ENCODE measurements at places on chromosomes 4 and X.

GRCh38 chr4:138522366-138522765 is 280.2 kb upstream of the SLC7A11 start:
- DNase-seq = no peak

- DNase-seq = no peak
Measured at GRCh38 chrX:37380924-37381323, 31.8 kb downstream of the PRRG1 start.

- DNase-seq = no peak
Measured at GRCh38 chr4:143406523-143406922, 69.8 kb downstream of the GAB1 start.

DNA sequence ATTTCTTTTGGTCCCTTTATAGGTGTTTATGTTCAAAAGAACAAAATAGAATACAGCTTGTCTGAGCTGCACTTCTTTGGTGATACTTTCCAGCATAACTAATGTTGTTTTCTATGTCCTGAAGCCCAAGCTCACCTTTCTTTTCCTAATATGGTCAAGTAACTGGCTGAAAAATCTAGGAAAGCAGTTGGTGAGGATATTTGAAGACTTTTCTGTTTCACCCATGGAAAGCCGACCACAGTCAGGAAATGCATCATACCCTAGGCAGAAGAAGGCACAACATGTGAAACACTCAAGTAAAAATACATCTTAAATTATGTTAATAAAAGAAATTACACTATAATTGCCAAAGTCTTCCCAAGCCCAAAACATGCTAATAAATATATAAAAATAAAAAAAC is 337.0 kb downstream of the PDGFC start:
- no peak for DNase-seq

DNA sequence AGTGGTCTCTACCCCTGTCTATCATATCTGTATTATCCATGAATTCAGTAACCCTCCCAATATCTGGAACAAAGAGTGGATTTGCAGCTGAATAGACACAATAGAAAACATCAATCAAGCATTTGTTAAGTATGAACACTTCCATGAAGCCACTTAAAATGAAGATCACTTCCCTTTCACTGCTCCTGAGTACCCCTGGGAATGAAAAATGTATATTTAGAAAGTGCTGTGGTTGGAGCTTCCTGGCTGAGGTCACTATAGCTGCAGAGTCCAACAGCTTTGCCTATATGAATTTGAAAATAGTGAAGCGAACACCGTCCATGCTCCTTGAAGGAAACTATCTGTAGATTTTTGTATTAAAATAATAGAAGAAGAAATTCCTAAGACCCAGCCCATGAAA is 227.0 kb downstream of the DTHD1 start:
- no peak for DNase-seq

GRCh38 chr4:139959396-139959795 is 194.6 kb downstream of the MAML3 start:
- no peak for DNase-seq

GRCh38 chr4:169677150-169677748 is 56.9 kb downstream of the CLCN3 start:
- DNase-seq = no peak

DNA sequence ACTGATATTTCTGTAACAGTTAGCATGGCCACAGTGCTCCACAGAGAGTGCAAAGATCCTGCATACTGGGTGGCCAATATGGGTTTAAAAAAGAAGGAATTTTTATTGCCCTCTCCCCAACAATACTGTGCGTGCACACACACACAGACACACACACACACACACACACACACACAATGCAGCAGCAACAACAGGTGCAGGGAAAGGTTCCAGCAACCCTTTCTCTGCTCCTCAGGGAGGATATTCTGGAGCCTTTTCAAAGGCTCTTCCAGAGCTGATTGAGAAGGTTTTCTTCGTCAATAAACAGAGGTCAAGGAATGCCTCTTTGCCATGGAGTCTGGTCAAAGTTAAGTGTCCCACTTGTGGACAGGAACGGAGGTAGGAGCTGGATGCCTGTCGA is 84.8 kb upstream of the ZFP42 start:
- no peak for DNase-seq

DNA sequence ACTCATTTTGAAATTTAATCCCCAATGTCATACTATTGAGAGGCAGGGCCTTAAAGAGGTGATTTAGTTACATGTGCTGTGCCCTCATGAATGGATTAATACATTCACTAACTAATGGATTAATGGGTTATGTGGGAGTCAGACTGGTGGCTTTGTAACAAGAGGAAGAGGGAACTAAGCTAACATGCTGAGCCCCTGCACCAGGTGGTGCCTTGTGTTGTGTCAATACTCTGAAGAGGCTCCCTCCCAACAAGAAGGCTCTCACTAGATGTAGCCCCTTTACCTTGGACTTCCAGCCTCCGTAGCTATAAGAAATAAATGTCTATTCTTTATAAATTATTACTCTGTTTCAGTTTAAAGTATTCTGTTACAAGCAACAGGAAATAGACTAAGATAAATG is 411.9 kb upstream of the EMCN start:
- DNase-seq = no peak

DNA sequence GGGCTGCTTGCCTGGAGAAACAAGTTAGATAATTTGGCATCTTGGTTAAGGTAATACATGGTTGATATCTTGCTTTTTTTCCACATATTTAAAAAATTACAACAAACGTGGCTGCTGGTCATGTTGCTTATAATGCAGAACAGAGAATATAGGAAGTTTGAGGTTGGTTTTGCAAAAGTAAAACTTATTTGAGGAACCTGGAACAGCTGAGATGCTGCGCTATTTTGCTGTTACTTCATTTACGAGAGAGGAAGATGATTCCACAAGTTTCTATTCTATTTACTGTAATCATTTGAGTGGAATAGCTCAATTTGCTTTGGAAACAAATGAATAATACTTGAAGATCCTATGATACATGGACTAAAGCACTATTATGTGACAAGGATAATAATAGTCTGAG is 118.9 kb downstream of the TMA16 start:
- DNase-seq = no peak

- no peak for DNase-seq
Measured at GRCh38 chrX:96906741-96907140, 23.0 kb downstream of the RPA4 start.

- no peak for DNase-seq
Measured at GRCh38 chr4:129526812-129527211, 430.9 kb downstream of the C4orf33 start.

DNA sequence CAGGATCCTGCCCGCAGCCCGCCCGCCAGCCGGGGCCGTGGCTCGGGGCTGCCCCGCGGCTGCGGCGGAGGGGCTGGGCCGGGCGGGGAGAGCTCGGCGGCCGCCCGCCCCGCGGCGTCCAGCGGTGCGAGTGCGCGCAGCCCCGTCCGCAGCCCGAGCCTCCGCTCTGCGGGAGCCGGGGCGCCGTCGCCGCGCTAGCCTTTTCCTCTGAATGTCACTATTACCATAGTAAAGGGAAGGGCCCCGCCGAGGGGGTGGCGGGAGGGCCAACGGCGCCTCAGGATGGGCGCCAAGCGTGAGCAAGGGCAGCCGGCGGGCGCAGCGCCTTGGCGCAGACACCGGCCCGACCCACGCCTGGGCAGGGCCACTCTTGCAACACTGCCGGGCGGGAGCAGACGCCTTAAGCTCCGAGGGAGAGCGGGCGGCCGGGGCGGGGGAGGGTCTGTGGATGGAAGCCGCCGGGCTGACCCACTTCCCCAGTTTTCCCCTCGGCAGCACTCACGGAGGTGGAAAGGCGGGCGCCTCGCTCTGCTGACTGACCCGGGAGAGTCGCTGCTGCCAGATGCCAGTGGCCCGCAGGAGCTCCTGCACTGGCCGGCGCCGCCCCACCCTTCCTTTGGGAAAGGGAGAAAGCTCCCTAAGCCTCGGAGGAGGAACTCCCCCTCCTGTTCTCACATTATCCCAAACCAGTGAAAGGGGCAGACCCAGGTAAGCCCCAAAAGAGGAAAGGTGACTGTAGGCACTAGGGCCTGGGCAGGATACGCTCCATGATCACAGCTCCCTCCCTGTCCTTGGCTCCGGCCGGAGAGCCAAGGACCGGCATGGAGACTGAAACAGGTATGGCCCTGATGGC is 329.4 kb downstream of the HNRNPD start:
- no peak for DNase-seq

DNA sequence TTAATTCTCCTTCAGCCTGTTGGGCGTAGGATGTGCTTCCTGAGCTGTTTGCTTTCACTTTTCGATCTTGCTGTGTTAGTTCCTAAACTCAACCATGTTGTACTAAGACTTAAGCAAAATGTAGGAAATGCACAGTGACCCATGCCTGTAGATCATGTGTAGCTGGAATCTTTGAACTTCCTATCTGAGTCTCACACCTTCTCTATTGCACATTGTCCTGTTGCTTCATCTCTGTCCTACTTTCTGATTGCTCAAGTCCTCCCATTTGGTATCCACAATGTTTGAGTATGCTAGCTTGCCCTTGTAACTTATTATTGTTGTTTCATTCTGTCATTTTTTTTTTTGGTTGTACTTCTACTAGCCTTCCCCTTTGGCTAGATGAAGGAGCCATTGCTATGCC is 239.6 kb downstream of the PPP1R2C start:
- no peak for DNase-seq

All from effector memory CD4-positive, alpha-beta T cell (primary cell).